ENCODE measurements at places on chromosomes 7 and 10.

GRCh38 chr10:48192881-48193450, 81.5 kb downstream of the FRMPD2 start:
- no peak for DNase-seq

DNA sequence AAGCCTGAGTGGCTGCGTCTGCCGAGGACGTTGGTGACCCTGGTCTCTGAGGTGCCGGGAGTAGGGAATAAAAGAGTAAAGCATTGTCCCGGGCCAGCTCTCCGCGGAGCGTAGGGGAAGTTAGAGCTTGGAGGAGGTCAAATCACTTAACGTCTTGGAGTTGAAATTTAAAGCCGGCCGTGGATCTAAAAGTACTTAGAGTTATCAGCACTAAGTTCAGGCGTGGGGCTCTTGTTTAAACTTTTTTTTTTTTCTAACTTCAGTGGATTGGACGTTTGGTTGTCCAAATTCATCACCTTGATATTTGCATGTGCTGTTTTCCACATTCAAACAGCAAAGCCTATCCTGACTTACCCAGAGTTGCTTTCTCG, 700 bp downstream of the NIPSNAP2 start:
- DNase-seq, result no peak

DNA sequence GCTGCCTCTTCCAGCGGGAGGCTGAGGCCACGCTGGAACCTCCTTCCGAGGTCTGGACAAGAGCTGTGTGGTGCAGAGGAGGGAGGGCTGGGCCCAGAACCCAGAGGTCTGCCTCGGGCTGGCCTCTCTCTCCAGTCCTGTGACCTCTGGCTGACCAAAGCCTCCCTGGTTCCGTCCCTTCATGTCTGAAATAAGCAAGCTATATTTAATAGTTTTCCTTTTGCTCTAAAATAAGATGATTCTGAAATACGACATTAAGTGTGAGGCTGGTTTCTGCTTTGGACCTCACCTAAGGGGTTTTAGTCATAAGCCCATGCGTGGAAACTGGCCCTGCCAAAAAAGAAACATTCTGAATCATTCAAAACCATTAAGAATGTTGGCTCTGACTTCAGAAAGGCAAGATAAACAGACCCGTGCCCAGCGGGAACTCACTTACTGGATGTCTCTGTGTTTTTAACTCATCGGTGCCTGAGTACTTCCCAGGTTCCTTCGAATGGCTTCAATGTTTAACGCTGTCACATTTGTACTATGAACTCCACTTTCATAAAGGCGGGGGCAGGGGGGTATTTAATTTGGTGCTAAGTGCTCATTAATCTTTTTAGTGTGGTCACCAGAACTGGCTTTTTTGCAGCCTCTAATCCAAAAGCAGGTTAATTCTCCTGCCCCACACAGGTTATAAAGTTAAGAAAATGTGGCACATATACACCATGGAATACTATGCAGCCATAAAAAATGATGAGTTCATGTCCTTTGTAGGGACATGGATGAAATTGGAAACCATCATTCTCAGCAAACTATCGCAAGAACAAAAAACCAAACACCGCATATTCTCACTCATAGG, 157.5 kb upstream of the KLF14 start:
- peak; percentile 98 for DNase-seq

- DNase-seq, result no peak
Measured at GRCh38 chr7:31991406-31991805, 78.8 kb downstream of the PDE1C start.

GRCh38 chr7:28411876-28412662, at the start of gene CREB5:
TSS of gene CREB5 (plus strand) at chr7:28412518. CDS start at chr7:28412915, 397 bp downstream.
- no peak for DNase-seq

GRCh38 chr10:18085855-18086254, 54.4 kb upstream of the CACNB2 start:
- DNase-seq, result no peak

DNA sequence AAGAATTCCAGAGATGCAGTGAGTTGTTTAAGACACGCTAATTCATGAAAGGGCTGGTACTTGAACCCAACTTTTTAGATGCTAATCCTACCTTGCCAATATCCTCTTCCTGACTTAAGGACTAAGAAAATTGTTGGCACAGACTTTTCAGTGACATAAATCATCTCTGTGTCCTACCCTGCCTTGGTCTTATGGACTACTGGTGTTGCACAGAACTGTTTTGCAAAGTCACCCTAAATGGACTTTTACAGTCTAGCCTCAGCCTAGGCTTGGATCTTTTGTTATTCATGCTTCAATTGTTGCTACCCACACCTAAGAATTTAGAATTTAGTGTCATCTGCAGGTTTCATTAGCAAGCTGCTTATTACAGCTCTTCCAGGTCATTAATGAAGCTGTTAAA, 112.7 kb downstream of the SORCS1 start:
- no peak for DNase-seq

- no peak for DNase-seq
Measured at GRCh38 chr7:45102785-45103712, 8.4 kb downstream of the TBRG4 start.

DNA sequence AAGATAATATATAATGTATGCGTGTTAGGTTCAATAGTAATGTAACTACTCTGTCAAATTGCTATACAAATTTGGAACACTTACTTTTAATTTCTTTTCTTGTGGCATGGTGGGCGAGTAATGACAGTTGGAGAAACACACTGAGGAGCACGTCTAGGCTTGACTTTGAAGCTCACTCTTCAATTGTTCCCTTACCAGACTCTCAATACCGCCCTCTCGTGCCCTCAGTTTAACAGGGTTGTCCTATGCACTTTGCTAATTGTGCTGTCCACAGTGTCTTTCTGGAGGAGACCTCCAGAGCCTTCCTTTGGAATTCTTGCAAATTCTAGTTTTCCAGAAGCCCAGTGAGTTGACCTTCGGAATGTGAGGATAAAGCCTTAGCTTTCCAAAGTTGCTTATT, 107.2 kb upstream of the RELN start:
- peak; percentile 6 for DNase-seq

GRCh38 chr10:117363028-117363427, 12.2 kb downstream of the PDZD8 start:
- no peak for DNase-seq

- no peak for DNase-seq
Measured at GRCh38 chr10:23530079-23530478, 91.2 kb downstream of the OTUD1 start.

- DNase-seq, result no peak
Measured at GRCh38 chr7:1345796-1346755, 113.2 kb downstream of the MICALL2 start.

GRCh38 chr7:16350634-16351033, 70.7 kb downstream of the CRPPA start:
- no peak for DNase-seq

DNA sequence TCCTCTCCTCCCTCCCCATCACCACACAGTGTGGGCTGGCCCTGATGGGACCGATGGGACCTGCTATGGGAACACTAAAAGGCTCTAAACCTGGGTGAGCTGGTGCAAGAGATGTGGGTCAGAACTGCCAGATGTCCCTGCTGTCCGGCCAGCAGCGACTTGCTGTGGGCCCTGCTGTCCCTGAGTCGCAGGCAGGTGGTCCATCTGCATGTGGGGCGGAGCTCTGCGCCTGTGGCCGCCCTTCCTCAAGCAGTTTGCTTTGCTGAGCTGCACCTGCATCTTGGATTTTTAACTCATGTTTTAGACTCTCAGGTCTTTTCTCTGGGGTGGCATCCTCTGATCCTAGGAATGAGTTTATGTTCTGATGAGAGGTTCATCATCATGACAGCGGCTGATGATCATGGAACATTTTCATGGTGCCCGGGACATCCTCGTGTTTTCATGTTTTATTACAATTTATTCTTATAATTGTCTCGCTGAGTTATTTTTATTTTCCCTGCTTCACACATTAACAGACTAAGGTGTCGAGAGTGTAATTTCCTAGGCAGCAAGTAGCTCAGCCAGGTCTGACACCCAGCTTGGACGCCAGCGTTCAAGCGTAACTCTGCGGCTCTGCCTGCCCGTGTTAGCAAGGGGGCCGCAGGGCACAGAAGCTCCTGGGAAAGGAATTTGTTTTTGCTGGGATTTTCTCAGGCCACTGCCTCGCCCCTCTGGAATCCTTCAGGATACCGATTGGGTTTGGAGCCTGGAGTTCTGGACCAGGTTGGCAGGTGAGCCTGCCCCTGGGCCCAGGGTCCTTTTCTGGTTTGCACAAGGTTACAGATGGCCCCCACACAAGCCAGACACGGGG, 615.2 kb upstream of the FOXK1 start:
- no peak for DNase-seq

- no peak for DNase-seq
Measured at GRCh38 chr10:100995181-100995580, 4.4 kb upstream of the LZTS2 start.

DNA sequence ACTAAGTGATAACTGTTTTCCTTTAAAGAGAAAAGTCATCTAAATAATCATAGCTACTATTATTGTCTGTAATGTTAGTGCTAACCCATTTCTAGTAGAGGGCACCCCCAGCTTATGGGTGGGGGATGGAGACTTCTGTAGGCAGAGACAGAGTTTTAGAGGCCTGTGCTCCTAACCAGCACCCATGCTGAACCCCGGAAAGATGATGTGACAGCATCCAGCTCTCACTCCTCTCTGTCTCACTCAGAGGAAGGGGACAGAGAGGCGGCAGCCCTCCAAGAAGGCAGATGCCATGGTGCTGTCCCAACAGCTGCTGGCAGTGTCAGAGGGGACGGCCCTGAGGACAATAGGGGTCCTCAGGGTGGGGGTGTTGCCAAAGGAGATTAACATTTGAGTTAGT, 74.4 kb upstream of the PRLHR start:
- DNase-seq, result no peak

GRCh38 chr7:42674541-42674940, 237.3 kb downstream of the C7orf25 start:
- no peak for DNase-seq

DNA sequence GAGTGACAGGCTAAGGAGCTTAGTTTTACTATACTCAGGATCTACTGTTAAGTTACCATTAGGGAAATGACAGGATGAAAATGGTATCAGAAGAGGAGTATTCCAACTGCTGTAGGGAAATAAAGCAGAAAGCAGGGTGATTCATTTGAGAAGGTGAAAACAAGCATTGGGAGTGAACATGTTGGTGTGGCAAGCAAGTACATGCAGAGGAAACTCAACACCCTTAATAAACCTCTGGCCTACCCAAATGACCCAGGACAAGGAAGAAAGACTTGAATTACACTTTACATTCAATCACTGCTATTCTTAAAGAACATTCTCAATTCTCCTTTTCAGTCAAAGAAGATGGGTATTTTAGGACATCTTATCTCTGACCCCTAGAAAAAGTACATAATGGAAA, 28.7 kb downstream of the ERLIN1 start:
- no peak for DNase-seq

DNA sequence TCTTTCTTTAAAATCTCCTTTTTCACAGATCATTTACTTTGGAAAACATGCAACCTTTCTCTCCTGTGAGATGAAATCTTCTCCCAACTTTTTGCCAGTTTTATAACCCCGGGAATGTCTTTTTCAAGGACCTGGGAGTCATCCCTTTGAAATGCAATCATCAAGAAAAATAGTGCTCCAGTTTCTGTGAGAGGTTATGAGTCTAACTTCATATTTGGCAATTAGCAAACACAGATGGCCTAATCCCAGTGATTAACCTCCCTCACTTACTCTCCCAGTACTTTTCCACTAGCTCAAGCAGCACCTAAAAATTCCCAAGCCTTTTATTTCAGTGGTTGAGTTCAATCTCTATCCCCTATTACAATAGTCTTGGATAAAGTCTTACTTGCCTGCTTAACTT, 185.8 kb upstream of the TMEM106B start:
- DNase-seq, result no peak

DNA sequence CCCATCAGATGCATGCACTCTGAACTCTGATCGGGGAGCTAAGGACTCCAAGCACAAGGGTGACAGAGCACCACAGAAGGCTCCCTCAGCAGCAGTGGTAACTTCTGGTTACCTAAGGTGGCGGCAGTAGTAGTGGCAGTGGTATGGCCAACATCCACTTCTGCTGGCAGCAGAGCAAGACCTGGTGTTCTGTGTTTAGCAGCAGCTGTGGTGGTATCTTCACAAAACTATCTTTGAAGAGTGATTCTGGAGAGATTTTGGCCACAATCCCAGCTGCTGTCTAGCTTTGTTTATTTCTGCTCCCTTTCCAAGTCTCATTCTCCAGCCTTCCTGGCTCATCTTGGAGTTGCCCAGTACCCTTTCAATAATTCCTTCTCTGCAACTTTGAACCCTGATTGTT, 102.4 kb upstream of the LRGUK start:
- DNase-seq, result no peak

- DNase-seq, result no peak
Measured at GRCh38 chr10:59825932-59826331, 72.7 kb upstream of the MRLN start.

DNA sequence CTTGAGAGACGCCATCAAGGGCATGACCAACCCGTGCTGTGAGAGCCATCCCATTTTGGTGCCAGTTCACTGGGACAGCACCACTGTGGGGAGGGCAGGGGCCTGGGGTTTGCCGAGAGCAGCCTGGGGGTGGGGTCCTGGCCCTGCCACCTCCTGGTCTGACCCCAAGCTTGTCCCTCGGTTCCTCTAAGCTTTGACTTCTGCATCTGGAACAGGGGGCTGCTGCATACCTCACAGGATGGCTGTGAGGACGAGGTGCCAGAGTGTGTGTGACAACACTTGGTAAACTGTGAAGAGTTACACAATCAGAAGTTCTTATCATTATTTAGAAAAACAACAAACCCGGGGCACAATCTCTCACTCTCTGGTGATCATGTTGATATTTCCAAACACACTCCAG, 89.9 kb downstream of the CRTAC1 start:
- DNase-seq, result no peak

GRCh38 chr7:81611040-81611439, 158.8 kb downstream of the HGF start:
- DNase-seq, result no peak

GRCh38 chr10:34966040-34966439, 124.1 kb downstream of the CUL2 start:
- no peak for DNase-seq

DNA sequence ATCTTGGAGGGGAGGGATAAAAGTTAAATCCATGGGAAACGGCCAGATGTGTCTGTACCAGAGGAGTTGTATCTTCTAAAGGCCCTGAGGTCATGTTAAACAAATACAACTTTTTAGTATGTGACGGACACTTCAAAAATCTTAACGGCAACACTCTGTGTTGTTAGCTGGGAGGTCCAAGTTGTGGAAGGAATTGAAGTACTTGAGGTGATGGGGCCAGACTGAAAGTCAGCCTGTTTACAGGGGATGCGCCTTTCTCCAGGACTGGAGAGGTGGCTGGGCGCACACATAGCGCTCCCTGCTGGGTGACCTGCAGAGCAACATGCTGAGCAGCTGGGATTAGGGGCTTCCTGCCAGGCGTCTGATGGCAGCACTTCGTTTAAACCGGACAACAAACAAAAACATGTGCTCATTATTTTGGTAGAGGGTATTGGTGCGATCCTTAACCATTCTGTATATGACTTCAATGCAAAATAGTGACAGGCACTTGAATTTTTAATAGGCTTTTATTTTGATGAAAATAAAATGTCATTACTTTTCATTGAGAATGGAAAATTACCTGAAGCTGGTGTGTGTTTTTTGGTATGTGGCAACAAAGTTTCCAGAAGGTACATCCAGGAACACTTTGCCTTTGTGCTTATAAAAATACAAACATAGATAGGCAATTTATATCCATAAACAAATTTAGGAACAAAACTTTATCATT, 198.2 kb downstream of the MLLT10 start:
- peak; percentile 22 for DNase-seq

- no peak for DNase-seq
Measured at GRCh38 chr10:6843481-6843881, 263.4 kb upstream of the PRKCQ start.

All from stromal cell of bone marrow (primary cell).